ENCODE measurements at places on chromosomes 3 and 15. TPM values are rescaled to one million over a fixed set of nuclear protein-coding genes. Genes with fewer than 3 reads are reported as not detected.

FOXL2 gene
- not detected for total RNA-seq

ASB14 gene
- total RNA-seq, result not detected

CCDC50 gene
- 112 TPM for total RNA-seq

THSD4 gene
- total RNA-seq, result 31.3 TPM

ZNF860 gene
- 1.0 TPM for total RNA-seq

FHIT gene
- total RNA-seq, result 2.5 TPM

WDR72 gene
- total RNA-seq, result not detected

MEGF11 gene
- total RNA-seq, result not detected

C3orf20 gene
- under 0.01 TPM for total RNA-seq

C3orf70 gene
- 0.87 TPM for total RNA-seq

PARP14 gene
- 63.0 TPM for total RNA-seq

LIPH gene
- not detected for total RNA-seq

SENP8 gene
- total RNA-seq, result 3.3 TPM

IGSF11 gene
- 0.44 TPM for total RNA-seq

GABRR3 gene
- total RNA-seq, result not detected

MAP6D1 gene
- 1.9 TPM for total RNA-seq

GOLGA8S gene
- total RNA-seq, result 0.15 TPM

NPTN gene
- total RNA-seq, result 154 TPM

TYRO3 gene
- total RNA-seq, result 18.0 TPM

MED12L gene
- total RNA-seq, result 0.44 TPM

MTMR10 gene
- total RNA-seq, result 12.1 TPM

APEH gene
- total RNA-seq, result 134 TPM

ZNF501 gene
- total RNA-seq, result 7.6 TPM

GOLGA8A gene
- 6.6 TPM for total RNA-seq

RPL39L gene
- total RNA-seq, result 35.6 TPM

ESYT3 gene
- total RNA-seq, result not detected

CSPG5 gene
- total RNA-seq, result under 0.01 TPM

ATP10A gene
- total RNA-seq, result 5.8 TPM

ISL2 gene
- total RNA-seq, result 3.6 TPM

RHCG gene
- total RNA-seq, result not detected

APPL1 gene
- total RNA-seq, result 52.7 TPM

GXYLT2 gene
- 26.0 TPM for total RNA-seq

PP2D1 gene
- not detected for total RNA-seq

CDC25A gene
- total RNA-seq, result 2.6 TPM

FAM107A gene
- under 0.01 TPM for total RNA-seq

PRRT3 gene
- total RNA-seq, result 5.4 TPM

PLSCR5 gene
- total RNA-seq, result not detected

MESP2 gene
- 0.58 TPM for total RNA-seq

BCL6 gene
- 28.9 TPM for total RNA-seq

SLC7A14 gene
- 7.4 TPM for total RNA-seq

KCNAB1 gene
- total RNA-seq, result 2.8 TPM

ITPKA gene
- 5.5 TPM for total RNA-seq

RLBP1 gene
- not detected for total RNA-seq

B4GALT4 gene
- total RNA-seq, result 19.6 TPM

NEK11 gene
- 11.6 TPM for total RNA-seq

MOBP gene
- total RNA-seq, result under 0.01 TPM

DET1 gene
- 8.1 TPM for total RNA-seq

ARGFX gene
- not detected for total RNA-seq

PTH1R gene
- 0.66 TPM for total RNA-seq

ROBO1 gene
- total RNA-seq, result 67.2 TPM

ARRDC4 gene
- total RNA-seq, result 9.2 TPM
